ENCODE measurements at places on chromosomes 11 and 22.

DNA sequence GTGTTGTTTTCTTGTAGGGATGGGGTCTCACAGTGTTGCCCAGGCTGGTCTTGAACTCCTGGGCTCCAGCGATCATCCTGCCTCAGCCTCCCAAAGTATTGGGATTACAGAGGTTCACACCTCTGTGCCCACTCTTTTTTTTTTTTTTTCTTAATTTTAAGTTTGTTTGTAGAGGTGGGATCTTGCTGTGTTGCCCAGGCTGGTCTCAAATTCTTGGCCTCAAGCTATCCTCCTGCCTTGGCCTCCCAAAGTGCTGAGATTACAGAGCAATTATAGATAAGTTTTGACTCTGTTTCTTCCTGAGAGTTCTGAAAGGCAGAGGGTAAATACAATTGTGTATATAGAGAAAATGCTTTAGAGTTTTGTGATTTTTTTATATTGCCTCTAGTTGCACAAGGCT is 160.4 kb downstream of the TEAD1 start:
- DNase-seq, result no peak

DNA sequence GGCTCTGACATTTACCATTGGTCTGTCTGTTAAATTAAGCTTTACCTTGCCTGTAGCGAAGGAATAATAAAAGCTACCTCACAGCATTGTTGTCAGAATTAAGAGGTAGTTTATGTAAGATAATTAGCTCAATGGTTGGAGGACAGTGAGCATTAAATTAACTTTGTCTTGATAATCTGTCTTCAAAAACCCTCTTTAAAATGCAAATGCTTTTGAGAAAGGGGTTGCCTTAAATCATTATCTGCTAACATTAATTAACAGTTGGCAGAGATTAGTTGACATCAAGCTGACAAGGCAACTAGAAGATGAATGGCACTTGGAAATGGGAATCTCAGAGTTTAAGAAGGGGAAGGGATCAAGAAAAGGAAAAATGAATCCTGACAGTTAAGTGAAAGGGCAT is 761.1 kb upstream of the ARHGAP42 start:
- no peak for DNase-seq

- no peak for DNase-seq
These were observed 6.7 kb downstream of the CSNK2A3 start for GRCh38 chr11:11346303-11346702.

- DNase-seq, result no peak
These were observed 33.1 kb upstream of the PICALM start for GRCh38 chr11:86101941-86102407.

DNA sequence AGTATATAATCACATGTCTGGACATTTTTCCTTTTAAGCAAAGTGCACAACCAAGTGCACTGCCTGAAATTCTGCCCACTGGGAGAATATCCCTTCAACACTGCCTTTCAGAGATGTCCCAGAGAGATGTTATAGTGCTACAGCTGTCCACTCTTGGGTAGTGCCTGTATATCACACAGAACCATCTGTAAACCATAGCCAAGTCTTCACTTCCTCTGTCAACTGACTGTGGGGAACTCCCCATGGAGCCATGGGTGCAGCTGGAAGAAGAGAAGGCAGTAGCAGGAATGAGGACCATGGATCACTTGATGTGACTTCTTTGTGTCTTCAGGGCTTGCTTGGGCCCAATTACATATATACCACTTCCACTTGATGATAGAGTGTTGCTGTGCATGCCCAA is 44.6 kb upstream of the LIN7C start:
- no peak for DNase-seq

- DNase-seq, result peak; percentile 25
These were observed 813.3 kb downstream of the OPCML start for GRCh38 chr11:132718711-132719671.

GRCh38 chr11:121466063-121466794 is 13.5 kb upstream of the SORL1-AS1 start:
- DNase-seq, result peak; percentile 73

- no peak for DNase-seq
These were observed 96.1 kb downstream of the SLC1A2 start for GRCh38 chr11:35323076-35323868.

- no peak for DNase-seq
These were observed 1.5 kb downstream of the HDAC10 start for GRCh38 chr22:50249341-50250248.

DNA sequence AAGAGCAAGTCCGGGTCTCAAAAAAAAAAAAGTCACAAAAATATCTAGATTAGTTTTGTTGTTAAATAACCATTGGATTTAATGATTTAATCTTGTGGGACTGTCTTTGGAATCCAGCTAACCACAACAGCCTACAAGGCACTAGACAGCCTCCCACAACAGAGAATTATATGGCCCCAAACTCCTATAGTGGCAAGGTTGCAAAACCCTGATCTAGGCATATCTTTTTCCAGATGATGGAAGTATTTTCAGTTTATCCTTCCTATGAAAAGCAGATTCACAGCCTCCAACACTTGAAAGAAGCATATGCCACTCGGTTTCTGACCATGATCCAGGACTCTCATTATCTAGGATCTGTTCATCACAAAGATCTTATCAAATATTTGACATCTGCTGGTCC is 5.4 kb upstream of the C11orf87 start:
- no peak for DNase-seq

- no peak for DNase-seq
These were observed 125.3 kb downstream of the C11orf91 start for GRCh38 chr11:33575311-33575710.

DNA sequence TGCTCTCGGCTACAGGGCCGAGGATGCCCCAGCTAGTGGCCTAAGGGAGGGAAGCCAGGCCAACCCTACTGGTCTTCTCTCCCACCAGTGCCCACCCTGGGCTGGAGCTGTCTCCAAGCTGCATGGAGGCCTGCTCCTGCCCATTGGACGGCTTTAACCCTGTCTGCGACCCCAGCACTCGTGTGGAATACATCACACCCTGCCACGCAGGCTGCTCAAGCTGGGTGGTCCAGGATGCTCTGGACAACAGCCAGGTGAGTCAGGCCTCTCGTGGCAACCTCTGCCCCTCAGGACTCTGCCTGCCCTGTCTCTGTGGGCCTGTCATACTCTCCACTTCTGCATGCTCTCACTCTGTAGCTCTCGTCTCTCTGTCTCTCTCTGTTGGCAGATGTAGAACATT is 44.1 kb upstream of the TPBGL start:
- DNase-seq, result no peak

DNA sequence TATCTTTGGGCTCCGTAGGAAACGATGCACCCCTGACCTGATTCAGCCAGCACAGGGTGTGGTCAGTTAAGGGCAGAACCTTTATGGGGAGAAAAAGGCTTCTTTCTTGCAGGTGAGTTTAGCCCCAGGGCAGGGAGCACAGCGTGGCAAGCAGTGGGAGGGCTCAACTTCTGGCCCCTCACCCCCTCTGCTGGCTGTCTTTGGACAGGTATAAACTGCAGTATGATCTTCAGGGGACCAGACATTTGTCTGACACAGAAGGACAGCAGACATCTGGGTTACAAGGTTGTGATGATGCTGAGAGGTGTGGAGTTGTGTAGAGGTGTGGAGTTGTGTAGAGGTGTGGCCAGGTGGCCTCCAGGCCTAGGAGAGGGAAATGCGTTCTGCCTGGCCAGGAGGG is 324.0 kb upstream of the PLET1 start:
- peak; percentile 18 for DNase-seq

GRCh38 chr11:80083531-80083951 is 642.7 kb upstream of the TENM4 start:
- DNase-seq, result no peak

- no peak for DNase-seq
These were observed 10.2 kb downstream of the AHNAK start for GRCh38 chr11:62536301-62536957.

DNA sequence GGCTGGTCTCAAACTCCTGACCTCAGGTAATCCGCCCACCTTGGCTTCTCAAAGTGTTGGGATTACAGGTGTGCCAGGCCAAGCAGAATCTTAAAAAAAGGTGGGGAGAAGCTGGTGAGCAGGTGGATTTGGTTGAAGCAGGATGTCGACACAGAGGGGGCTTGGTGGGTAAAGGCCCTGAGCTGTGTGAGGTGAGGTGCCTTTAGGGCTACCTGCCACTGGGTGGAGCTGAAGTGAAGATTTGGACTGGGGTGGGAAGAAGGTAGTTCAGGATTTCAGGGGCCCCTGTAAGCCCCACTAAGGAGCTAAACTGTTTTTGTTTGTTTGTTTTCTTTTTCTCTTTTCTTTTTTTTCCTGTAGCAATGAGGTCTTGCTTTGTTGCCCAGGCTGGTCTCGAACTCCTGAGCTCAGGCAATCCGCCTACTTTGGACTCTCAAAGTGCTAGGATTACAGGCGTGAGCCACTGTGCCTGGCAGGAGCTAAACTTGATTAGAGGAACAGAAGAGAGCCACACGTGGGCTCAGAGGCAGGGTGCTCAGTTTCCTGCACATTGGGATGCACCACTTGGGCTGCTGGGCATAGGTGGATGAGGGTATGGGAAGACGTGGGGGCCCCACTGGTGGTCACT is 6.0 kb downstream of the P2RX6 start:
- DNase-seq, result peak; percentile 54

- no peak for DNase-seq
These were observed 18.7 kb upstream of the DBX1 start for GRCh38 chr11:20178976-20179375.

DNA sequence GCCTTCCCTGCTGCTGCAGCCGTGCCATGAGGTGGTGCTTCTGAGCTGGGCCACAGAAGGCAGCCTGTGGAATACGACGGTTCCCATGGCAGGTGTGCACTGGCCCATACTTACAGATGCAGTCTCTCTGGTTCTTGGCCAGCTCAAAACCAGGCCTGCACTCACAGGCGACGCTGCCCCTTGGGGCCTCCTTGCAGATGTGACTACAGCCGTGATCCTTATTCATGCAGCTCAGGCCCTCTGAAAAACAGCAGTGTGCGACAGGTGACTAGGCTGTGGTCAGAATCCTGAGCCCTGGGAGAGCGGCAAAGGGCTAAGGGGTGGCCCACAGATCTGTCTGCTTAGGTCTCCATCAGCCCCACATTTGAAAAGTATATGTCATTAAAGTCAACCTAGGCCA is 22.1 kb downstream of the SCUBE2 start:
- DNase-seq, result no peak

DNA sequence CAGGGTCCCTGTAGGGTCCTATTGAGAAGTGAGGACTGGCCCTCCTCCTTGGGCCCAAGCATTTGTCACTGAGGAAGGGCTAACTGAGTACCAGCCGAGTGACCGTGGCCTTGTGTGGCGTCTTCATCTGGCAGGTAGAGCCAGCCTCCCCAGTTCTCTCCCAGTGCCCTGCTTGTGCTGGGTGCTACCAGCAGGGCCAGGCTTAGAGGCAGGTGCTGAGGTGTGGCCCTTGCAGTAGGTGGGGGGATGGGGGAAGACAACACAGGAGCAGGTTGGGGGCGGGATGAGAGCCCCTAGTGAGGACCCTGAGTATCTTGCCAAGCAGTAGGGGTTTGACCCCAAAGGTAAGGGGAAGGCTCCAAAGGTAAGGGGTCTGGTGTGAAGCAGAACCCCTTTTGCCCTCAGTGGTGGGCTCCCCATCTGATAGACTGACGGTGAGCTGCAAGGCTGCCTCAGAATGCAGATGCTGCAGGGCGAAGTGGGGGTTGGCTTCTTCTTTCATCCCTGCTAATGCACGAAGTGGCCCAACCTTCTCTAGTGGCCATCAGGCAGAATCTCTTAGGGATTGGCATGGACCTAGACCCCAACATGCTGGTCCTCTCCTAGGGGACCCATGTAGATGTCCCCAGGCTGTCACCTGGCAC is 19.6 kb downstream of the CDC45 start:
- no peak for DNase-seq

- DNase-seq, result no peak
These were observed 410.8 kb upstream of the DDI1 start for GRCh38 chr11:103625624-103625965.

- no peak for DNase-seq
These were observed 24.1 kb downstream of the CTSC start for GRCh38 chr11:88313441-88313840.

- peak; percentile 68 for DNase-seq
These were observed 473 bp downstream of the FNBP4 start for GRCh38 chr11:47766509-47767227.

DNA sequence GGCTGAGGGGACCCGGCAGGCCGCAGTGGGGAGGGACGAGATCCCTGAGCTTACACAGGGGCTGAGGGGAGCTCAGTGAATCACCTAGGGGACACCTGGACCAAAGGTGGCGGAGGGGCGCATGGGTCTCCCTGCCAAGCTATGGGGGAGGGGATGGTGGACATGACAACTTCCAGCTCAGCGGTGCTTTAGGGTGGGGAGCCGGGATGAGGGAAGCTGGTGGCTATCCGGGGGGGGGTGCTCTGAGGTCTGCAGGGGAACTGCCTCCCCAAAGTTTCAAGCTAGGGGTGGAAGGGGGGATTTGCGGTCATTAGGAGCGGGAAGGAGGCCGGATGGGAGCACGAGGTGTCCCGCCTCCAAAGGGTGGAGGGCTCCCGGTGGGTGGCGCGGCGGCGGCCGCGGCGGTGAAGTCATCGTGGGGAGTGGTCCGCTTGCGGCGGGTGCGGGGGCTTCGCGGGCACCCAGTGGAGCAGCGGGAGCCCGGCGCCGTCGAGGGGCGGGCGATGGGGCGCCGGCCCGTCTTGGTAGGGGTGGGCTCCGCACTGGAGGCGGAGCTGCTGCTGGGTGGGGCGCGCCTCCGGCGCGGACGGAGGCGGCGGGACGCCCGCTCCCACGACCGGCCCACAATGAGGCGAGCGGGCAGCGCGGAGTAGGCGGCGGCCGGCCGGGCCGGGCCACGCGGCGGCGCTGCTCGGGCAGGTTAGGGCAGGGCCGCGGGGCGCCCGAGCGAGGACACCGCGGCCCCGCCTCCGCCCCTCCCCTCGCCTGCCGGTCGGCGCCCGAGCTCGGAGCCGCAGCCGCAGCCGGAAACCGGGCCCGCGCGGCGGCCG is at the start of gene MICALL1:
TSS of gene MICALL1 (plus strand) at position 764 of the 830 bp plus-strand sequence. CDS start 126 bp downstream, outside the sequence.
- peak; percentile 78 for DNase-seq

- no peak for DNase-seq
These were observed 35.4 kb upstream of the PHF21B start for GRCh38 chr22:45045208-45045607.

DNA sequence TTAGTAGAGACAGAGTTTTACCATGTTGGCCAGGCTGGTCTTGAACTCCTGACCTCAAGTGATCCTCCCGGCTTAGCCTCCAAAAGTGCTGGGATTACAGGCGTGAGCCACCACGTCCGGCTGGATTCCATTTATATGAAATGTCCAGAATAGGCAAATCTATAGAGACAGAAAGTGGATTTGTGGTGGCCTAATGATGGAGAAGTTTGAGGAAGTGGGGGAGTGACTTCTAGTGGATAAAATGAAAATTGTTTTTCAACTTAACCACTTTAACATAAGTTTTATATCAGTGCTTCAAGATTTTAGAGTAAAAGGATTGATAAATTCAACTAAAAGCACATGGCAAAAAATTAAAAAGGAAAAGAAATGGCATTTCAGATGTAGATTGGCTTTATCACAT is 66.2 kb downstream of the HIPK3 start:
- peak; percentile 28 for DNase-seq

Measured in NB4 (cell line).